ENCODE measurements at places on chromosomes 6 and 20.
A peak's percentile ranks its signal among the peaks of the same experiment; 100 is the strongest.

GRCh38 chr20:36593347-36593929, 12.1 kb upstream of the RAB5IF start:
- no peak for DNase-seq

GRCh38 chr6:112443179-112444065, 96.3 kb downstream of the RFPL4B start:
- peak; percentile 43 for DNase-seq

DNA sequence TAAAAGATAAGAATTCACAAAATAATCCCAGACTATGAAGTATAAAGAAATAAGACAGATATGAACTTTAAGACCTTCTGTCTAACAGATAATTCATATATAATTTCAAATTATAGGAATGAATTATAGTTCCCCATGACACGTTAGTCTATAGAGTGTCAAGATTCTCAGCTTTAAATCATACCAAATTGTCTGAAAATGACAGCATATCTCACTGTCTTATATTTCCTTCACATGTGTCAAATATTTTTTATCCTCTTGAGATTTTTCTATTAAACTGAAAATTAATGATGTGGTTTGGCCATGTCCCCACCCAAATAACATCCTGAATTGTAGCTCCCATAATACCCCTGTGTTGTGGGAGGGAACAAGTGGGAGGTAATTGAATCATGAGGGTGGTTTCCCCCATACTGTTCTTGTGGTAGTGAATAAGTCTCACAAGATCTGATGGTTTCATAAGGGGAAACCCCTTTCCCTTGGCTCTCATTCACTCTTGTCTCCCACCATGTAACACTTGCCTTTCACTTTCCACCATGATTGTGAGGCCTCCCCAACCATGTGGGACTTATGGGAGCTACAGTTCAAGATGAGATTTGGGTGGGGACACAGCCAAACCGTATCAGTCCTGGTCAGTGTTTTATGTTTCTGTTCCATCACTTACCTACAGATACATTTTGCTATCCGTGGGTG, 825.3 kb upstream of the GJE1 start:
- DNase-seq: no peak

- DNase-seq: no peak
These were observed 171.3 kb downstream of the TPBG start for GRCh38 chr6:82534876-82535275.

DNA sequence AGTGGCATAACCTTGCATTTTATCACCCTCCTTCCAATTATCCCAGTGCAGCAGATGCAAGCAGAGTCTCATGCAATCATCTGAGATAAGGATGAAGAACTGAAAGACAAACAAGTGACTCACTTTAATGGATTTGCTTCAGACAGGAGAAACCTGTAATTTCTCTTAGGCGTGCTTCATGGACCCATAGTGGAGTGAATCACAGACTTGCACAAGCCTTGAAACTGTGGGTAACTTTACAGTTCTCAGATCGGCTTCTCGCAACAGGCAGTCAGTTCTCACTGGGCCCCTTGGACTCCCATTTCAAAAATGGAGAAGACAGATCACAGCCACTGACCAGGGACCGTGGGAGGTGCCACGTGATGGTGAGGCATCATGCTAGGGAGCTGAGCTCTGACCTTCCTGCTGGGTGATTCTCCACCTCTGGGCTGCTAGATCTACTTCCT, at the start of gene ADGRF4:
TSS of gene ADGRF4 (plus strand) at position 239 of the 446 bp plus-strand sequence. CDS start 8,666 bp downstream, outside the sequence.
- no peak for DNase-seq

DNA sequence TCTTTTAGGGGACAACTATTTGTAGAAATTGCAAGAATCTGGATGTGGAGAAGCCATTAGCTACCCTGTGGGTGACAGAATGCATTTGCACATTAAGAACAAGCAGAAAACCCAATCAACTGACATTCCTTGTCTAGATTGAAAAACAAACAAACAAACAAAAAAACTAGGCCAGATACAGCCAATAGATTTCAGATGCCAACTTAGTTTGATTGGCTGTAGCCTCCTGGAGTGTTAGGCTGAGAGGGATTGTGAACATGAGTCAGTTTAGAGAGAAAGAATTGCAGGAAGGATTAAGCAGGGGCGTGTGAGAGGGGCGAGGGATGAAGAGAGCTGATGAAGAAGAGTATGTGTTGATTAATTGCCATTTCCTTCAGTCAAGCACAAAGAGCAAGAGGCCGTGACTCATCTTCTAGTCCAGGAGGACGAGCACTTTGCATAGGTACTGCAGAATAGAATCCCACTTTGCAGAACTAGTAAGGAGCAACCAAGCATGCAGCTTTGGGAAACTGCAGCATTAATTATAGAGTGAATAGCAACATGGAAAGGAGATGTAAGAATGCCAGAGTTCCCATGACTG, 188.0 kb upstream of the RAB32 start:
- no peak for DNase-seq

- DNase-seq: no peak
These were observed 66.5 kb downstream of the STK4 start for GRCh38 chr20:45032781-45033180.

DNA sequence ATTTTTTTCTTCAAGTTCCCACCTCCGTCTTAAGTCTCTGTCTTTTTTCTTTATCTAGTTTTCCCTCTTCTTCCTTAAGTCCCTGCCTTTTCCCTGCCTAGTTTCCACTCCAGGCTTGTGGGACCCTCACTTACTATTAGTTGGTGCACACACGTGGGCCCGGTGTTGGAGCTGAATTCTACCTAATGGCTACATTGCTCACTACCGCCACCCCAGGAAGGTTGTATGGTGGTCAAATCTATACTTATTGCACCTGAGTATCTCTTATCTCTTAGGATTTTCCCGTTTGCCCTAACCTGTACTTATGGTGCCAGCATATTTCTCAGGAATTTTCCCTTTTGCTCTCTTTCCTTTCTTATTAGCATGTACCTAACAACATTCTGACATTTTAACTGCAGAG, 692.8 kb downstream of the EPM2A start:
- DNase-seq: no peak

GRCh38 chr6:135630789-135631376, 133.3 kb upstream of the AHI1 start:
- no peak for DNase-seq

GRCh38 chr6:91743756-91744155, 1156.9 kb upstream of the MAP3K7 start:
- DNase-seq: no peak

DNA sequence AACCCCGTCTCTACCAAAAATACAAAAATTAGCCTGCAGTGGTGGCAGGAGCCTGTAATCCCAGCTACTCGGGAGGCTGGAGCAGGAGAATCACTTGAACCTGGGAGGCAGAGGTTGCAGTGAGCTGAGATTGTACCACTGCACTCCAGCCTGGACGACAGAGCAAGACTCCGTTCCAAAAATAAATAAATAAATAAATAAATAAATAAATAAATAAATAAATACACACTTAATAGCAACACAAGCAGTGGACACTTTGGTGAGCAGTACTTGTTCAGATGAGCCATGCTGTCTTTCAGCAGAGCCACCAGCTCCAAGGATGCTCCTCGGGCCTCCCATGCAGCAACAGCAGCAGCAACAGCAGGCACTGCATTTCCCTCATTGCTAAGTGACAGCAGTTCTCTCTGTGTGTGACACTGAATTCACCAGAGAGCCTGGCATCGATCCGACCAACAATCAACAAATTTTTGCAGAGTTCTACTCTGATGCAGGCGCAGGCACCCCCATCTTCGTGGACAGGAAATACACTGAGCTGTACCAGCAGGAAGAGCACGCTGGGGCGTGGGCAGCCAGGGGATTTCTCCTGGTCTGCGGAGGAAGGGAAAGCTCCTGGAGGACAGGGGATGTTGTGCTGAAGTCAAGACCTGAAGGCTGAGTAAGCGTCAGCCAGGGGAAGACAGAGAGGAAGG, 54.0 kb upstream of the SNX9 start:
- DNase-seq: no peak

GRCh38 chr20:63178889-63179686, 36.8 kb downstream of the YTHDF1 start:
- peak; percentile 85 for DNase-seq

GRCh38 chr6:141552463-141552862, 580.3 kb upstream of the GJE1 start:
- peak; percentile 87 for DNase-seq

DNA sequence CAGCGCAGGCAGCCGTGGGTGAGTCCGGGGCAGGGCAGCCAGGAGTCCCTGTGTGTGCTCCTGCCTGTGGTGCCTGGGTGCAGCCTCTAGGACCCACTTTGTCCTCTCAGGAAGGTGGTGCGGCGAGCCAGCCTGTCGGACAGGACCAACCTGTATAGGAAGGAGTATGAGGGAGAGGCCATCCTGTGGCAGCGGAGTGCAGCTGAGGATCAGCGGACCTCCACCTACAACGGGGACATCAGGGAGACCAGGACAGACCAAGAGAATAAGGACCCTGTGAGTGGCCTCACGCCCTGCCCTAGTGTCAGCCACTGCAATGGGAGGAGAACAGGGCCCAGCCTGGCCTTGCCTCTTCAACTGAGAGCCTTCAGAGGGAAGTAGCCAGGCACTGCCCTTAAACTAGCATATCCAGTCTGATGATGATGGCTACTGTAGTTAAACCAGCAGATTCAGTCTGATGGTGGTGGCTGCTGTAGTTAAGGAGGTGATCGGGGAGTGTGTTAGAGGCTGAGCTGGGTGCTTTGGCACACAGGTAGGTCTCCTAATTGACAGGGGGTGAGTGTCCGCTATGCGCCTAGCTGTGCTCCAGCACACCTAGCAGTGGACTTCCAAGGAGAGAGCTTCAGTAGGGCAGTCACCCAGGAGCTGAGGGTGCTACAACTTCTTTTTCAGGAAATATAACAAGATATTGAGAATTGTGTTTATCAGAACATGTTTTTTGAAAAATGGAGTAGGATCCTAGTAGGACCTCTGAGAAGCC, 18.1 kb upstream of the FAM83D start:
- DNase-seq: no peak

GRCh38 chr6:131231891-131232290, 96.6 kb downstream of the AKAP7 start:
- DNase-seq: no peak

- DNase-seq: no peak
These were observed 83.0 kb upstream of the RALY start for GRCh38 chr20:33910529-33911327.

GRCh38 chr20:50425076-50425475, 85.1 kb upstream of the PTPN1 start:
- peak; percentile 89 for DNase-seq

GRCh38 chr6:106617857-106618256, 11.4 kb downstream of the RTN4IP1 start:
- DNase-seq: no peak

DNA sequence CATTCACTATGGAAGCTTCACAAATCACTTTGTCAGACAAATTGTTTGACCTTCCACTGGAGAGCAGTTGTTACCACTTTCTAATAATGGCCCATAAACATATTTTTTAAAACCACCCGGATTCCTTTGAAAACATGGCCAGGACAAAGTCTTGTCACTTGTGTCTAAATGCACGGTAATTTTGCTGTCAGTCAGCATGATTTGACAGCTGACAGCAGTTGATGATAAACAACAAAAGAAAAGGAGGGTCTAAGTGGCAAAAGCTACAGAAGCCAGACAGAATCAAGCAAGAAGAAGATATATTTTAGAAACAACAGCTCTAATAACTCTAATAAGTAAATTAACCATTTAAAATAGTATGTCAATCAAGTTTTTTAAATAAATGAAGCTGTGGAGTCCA, 27.7 kb upstream of the CARMIL1 start:
- no peak for DNase-seq

DNA sequence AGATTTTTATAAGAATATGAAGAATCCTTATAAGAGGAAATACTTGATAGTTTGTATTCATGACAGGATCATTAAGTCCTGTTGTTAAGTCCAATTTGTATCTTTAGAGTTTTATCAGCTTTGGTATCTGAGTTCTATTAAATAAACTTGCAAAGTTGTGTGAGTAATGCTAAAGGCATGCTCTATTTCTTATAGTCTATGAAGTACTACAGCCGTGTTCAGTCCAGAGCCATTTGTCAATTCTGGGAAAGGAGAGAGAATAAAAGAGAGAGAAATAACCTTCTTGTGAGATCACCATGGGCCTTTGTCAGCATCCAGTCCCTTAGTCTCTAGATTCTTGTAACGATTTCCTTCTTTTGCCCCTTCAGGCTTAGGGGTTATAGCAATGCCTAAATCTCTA, 181.2 kb upstream of the POU3F2 start:
- DNase-seq: no peak

GRCh38 chr6:7911345-7911725, 747 bp upstream of the TXNDC5 start:
- no peak for DNase-seq

DNA sequence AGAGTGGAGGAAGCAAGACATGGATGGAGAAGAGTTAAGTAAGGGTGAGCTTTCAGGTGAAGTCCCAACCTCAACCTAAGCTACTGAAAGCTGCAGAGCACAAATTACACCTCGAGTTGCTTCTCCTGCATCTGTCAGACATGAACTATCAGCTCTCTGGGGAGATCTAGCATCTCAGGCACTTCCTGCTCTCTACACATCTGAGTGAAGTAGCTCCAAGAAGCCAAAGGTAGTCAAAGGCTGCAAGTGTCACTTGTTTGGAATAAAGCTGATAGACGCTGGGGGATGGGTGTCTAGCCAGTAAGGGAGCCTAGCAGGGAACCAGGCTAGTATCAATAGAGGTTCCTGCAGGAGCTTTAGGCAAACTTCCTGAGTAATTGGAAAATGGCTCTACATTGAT, 228.0 kb downstream of the PLCB1 start:
- DNase-seq: no peak

DNA sequence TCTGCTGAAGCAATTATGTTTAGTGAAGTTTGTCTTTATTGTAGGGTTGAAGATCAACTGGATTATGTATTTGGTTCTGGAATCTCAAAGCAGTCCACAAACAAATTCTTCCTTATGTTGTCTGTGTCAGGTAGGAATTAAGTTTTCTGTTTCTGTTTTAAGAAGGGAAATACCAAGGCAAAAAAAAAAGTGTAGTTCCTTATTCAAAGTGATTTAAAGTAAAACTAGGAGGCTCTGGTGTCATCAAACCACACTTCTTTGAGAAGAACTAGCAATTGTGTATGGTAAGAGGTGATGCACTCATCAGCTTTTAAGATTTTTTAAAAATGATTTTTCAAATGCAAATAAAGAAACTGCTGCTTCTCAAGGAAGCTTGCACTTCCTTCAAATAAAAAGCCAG, 1.9 kb downstream of the FAM135A start:
- DNase-seq: no peak

- DNase-seq: no peak
These were observed 18.5 kb upstream of the ZSCAN9 start for GRCh38 chr6:28206527-28206926.

DNA sequence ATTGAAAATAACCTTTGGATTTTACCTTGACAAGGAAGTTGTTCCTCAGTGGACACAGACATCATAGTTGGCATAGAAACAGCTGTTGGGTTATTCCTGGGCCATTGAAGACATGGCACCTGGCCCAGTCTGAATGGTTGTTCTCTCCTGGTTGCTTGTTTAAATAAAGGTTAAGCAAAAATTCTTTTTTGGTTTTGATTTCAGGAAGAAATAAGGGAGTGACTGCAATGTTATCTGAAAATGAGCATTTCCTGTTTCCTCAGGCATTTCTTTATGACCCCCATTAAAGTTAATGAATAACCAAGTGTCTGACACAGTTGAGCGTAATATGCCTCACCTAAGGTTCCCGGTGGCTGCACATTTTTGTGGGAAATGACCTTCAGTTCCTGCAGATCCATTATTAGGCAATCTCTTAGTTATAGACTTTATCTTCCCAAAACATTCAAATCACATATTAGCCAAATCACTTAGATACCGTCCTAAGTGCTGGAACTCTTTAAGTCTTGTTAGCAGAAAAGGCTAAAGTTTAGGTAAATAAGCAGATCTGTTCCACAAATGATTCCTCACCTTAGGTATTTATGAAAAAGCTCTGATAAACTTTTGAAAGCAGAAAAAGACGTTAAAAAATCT, 648.7 kb upstream of the FLRT3 start:
- DNase-seq: no peak

All from NCI-H2171 (cell line).